ENCODE measurements at places on chromosomes 16 and 17.

- DNase-seq, result no peak
Observed at GRCh38 chr16:61581417-61582046, 454.7 kb downstream of the CDH8 start.

DNA sequence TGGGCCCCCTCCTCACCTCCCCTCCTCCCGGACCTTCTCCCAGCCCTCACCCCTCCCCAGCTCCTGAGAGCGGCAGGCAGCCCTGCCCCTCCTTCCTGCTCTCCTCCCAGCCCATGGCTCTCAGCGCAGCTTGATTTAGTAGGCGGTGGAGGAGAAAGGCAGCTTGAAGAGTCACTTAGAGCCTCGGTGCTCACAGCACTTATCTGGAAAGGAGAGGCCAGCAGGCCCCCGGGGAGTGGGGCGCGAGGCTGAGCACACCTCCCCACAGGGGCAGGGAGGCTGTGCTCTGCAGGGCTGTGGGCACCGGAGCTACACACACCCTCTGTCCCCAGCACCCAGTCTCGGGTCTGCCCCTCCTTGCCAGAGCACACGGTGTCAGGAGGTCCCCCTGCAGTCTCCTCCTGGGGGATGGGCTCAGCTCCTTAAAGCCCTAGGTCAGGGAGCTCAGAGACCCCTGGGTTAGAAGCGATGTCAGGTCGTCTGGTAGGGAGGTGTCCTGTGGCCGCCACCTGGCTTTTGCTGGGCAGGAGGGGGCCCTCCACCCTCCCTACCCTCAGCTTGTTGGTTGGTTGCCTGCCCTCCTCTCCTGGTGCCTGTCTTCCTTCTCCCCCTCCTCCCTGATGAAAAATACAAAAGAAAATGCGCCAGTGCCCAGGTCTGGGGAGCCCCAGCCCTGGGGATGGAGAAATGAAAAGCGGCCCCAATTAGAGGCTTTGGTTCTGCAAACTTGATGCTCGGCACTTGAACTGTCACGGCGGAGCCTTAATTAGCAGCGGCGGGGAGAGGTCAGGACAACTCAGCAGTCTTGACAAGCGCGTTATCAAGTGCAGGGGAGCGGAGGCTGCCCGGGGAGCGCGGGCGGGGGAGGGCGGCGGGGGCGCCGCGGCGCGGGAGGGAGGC is 151.1 kb upstream of the GSE1 start:
- DNase-seq, result peak; percentile 74

GRCh38 chr16:11360641-11361373 is 15.5 kb downstream of the RMI2 start:
- no peak for DNase-seq

GRCh38 chr16:86374603-86375130 is 135.7 kb upstream of the FOXF1 start:
- no peak for DNase-seq
